ENCODE measurements at places on chromosomes 11 and 22.

DNA sequence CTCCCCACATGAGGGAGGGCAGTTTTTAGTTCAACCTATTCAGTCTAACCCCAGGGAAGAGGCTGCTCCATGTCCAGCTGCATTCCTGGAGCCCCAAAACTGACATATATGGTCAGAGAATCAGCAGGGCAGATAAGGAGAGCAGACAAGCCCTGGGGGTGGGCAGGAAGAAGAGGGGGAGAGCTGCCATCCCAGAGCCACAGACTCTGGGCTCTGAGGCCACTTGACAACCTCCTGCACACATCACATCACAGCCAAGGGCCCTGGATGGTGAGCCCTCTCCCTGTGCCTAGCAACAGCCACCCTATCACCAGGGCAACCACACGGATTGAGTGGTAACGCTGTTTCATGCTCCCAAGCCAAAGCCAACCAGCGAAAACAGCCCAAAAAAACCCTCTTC, 3.1 kb downstream of the ARHGAP1 start:
- DNase-seq, result no peak

DNA sequence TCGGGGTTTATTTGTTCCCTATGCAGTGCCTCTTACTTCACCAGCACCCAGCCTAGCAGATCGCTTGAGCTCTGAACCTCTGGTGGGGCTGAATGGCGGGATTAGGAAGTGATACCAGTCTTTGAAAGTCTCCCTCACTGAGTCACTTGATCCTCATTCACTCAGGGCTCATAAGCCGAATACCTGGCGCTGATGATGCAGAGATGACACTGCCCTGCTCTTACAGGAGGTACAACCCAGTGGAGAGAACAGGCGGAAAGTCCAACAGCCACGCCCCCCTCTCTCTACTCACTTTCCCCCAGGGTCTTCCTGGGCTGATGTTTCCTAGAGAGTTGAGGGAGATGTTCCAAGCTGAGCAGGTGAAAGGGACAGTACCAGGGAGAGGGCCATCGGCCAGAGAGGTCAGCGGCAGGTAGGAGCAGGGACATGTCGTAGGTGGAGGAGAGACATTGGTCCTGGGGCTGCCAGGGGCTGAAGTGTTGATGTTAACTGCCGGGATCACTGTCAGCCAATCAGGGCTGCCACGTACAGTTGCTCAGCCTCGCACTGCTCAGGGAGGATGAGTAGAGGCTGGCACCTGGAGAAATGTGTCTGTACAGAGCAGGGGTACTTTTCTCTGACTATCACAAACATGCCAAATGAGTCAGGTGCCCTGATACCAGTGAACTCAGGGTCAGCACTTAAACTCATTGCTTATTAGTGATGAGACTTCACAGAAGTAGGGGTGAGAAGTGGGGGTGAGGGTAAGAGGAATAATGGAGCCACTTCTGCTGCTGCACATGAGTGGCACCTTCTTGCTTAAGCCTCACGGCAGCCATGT, 9.9 kb upstream of the APOBEC3A start:
- peak; percentile 95 for DNase-seq

GRCh38 chr22:48417225-48418070, 1410.2 kb downstream of the BRD1 start:
- no peak for DNase-seq

- no peak for DNase-seq
Measured at GRCh38 chr22:25048659-25049647, 96.4 kb downstream of the KIAA1671 start.

DNA sequence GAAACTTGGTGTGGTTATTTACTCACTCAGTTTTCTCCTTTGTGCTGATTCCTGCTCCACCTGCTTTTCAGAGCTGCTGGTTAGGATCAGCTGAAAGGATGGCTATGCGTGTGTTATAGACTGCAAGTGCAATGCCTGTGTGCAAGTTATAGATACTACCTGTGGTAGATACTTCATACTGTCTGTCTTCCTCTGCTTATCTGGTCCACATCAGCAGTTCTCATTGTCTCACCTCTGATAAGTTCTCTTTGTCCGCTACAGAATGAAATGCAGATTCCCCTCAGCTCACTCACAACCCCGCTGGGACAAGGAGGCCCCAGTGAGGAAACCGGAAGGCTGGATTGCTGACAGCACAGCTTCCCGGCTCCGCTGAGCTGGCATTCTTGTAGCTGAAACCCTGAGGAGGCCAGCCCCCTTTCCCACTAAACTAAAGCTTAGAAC, 37.5 kb upstream of the LYVE1 start:
- no peak for DNase-seq

DNA sequence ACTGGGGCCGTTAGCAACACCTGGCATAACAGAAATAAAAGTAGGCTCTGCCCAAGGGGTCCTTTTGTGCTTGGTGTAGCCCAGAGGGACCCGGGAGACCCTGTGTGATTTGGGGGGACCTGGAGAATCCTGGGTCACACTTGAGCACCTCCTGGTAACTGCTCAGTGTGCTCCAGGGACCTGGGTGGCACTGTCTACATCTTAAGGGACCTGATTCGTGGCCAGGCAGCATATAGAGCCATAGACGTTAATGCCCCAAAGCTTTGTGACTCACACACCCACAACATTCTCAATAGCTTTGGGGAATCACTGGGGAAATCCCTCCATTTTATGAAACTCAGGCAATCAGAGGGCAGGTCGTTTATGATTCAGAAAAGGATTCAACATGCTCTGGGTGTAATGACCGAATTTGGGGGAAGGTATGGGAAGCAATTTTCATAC, 3.6 kb upstream of the IGF2 start:
- DNase-seq, result no peak
